Stomach (tissue), 19 donors: ENCODE measurements at places on chromosomes 16 and 17. TPM values are rescaled to one million over a fixed set of nuclear protein-coding genes. Genes with fewer than 3 reads are reported as not detected.
A peak's percentile ranks its signal among the peaks of the same experiment; 100 is the strongest.

- no peaks in the 10 kb centered on the region for H3K36me3 ChIP-seq
- H3K4me3 ChIP-seq = peak overlapping the region; percentile 50
- H3K27ac ChIP-seq = peak overlapping the region; percentile 98
- peak; percentile 87 for DNase-seq
- peaks cover 10% of the 10 kb centered on the region for H3K27me3 ChIP-seq
These were observed 20.1 kb downstream of the CD7 start for GRCh38 chr17:82297280-82297713.

Gene CDRT15
- total RNA-seq = not detected

Gene CA5A
- total RNA-seq = not detected

GRCh38 chr16:2079991-2080390 lies 32.2 kb downstream of the TSC2 start:
- no peaks in the 10 kb centered on the region for H3K27me3 ChIP-seq
- H3K4me3 ChIP-seq = no peak overlapping the region
- no peak for DNase-seq
- peaks cover 15% of the 10 kb centered on the region for H3K4me1 ChIP-seq
- H3K27ac ChIP-seq = no peak overlapping the region

DNA sequence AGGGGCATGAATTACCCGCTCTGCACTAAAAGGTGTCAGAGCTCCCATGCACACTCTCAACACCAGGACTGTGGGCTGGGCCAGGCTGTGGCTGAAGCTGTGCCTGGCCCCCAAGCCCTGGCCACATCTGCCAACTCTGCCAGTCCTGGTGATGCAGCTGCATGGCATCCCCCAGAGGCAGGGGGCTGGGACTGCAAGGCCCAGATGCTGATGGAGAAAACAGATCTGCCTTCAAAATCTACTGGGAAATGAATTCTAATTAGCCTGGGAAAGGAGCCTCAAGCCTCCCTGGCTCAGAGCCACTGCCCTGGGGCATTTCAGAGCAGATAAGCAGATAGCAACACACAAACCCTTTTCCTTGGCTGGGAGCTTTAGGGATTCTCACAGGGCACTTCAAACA lies 3.4 kb downstream of the CHST6 start:
- H3K4me1 ChIP-seq = peaks cover 16% of the 10 kb centered on the region
- no peak overlapping the region for H3K27ac ChIP-seq
- no peak overlapping the region for H3K4me3 ChIP-seq
- H3K27me3 ChIP-seq = no peaks in the 10 kb centered on the region

DNA sequence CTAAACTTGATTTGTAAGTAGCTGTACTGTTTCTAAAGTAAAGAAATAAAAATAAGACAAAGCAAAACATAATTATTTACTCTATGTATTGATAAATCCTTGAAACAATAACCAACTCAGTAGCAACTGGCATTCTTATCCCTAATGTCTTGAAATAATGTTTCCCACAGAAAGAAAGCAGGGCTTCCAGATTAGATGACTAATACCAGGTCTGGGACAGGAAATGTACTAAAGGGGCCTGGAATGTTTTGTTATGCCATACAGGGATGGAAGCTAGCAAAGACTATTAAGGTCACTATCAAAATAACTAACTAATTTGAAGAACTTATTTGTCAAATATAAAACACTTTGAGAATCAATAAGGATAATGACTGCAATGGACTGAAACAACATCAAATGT lies 82.1 kb downstream of the CFDP1 start:
- H3K27me3 ChIP-seq = no peaks in the 10 kb centered on the region
- H3K4me3 ChIP-seq = no peak overlapping the region
- no peak for DNase-seq
- peak overlapping the region; percentile 20 for H3K27ac ChIP-seq
- H3K36me3 ChIP-seq = no peaks in the 10 kb centered on the region
- no peaks in the 10 kb centered on the region for H3K4me1 ChIP-seq

Gene C1QL1
- 16.3 TPM for total RNA-seq

Gene ATP6V0C
- total RNA-seq = 112 TPM

Gene TIGD7
- total RNA-seq = not detected

GRCh38 chr16:54462771-54463170 lies 176.2 kb upstream of the IRX3 start:
- H3K36me3 ChIP-seq = no peaks in the 10 kb centered on the region
- no peak overlapping the region for H3K4me3 ChIP-seq
- H3K4me1 ChIP-seq = no peaks in the 10 kb centered on the region

Gene NAGS
- total RNA-seq = 0.58 TPM

Gene KRTAP3-2
- not detected for total RNA-seq

- H3K36me3 ChIP-seq = no peaks in the 10 kb centered on the region
- no peak overlapping the region for H3K4me3 ChIP-seq
- DNase-seq = no peak
- no peaks in the 10 kb centered on the region for H3K27me3 ChIP-seq
- H3K27ac ChIP-seq = no peak overlapping the region
- no peaks in the 10 kb centered on the region for H3K4me1 ChIP-seq
These were observed 32.5 kb downstream of the ABCC12 start for GRCh38 chr16:48123104-48123788.

Gene HSPB9
- not detected for total RNA-seq

DNA sequence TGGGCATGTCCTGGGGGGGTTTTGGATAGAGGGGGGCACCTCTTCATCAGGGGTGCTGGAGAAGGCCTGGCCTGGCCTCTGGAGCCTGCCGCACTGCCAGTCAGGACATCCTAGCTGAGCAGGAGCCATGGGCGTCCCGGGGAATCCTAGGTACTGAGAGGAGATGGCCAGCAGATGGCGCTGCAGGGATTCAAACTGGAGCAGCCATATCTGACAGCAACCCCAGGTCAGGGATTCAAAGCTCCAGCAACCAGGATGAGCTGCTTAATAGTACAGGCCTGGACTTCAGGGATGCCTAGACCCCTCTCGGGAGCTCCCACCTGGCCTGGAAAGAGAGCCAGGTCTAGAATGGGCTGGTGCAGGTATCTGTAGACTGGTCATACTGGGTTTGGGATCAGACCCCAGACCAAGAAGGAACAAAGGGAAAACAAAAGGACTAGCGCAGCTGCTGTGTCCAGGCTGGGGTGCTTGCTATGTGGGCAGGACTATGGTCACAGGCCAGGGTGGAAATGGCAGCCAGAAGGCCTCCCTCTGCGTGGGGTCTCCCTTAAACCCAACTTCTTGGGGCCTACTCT lies 306.9 kb upstream of the RBFOX1 start:
- no peak overlapping the region for H3K27ac ChIP-seq
- H3K27me3 ChIP-seq = no peaks in the 10 kb centered on the region
- H3K36me3 ChIP-seq = no peaks in the 10 kb centered on the region
- H3K4me3 ChIP-seq = no peak overlapping the region

DNA sequence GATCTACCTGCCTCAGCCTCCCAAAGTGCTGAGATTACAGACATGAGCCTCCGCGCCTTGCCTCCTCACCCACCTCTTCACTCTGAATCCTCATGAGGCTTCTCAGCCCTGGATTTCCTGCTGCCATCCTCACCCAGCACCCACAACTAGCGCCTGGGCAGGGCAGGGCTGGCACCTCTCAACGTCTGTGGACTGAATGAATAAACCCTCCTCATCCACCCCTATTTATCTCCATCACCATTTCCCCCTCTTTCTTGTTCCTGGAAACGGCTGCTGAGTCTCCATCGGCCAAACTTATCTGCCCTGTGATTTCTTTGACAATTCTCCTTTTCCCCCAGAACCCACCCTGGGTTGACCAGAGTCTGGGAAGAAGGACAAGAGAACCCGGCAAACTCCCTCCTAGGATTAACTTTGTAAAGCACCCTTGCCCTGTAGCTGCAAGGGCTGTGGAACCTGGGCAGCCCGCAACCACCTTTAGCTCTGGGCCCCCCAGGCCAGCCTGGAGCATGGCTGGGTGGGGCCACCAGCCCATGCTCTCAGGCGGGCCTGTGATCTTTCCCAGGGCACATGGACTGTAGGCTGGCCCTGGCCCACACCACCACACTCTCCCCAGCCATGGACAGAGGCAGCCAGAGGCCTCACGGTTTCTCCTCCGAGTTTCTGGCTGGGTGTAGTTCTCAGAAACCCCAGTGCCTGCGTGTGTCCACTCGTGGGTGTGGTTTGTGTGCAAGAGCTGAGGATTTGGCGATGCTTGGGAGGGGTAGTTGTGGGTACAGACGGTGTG lies 2.4 kb downstream of the SPN start:
- H3K27ac ChIP-seq = no peak overlapping the region
- no peaks in the 10 kb centered on the region for H3K36me3 ChIP-seq
- DNase-seq = no peak
- no peaks in the 10 kb centered on the region for H3K27me3 ChIP-seq
- peak overlapping the region; percentile 41 for H3K4me3 ChIP-seq

DNA sequence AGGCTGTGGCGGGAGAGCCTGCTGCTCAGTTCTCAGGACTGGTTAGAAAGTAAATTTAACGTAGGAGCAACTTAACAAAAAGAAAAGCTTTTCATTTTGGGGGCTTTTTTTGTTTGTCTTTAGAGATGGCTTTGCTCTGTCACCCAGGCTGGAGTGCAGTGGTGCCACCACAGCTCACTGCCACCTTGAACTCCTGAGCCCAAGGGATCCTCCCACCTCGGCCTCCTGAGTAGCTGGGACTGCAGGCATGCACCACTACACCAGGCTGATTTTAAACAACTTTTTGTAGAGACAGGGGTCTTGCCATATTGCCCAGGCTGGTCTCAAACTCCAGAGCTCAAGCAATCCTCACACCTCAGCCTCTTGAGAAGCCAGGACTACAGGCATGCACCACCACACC lies 205.0 kb downstream of the RPTOR start:
- H3K4me1 ChIP-seq = peaks cover 17% of the 10 kb centered on the region
- H3K27ac ChIP-seq = no peak overlapping the region
- no peaks in the 10 kb centered on the region for H3K27me3 ChIP-seq
- H3K4me3 ChIP-seq = no peak overlapping the region
- DNase-seq = no peak
- peaks cover 10% of the 10 kb centered on the region for H3K36me3 ChIP-seq

DNA sequence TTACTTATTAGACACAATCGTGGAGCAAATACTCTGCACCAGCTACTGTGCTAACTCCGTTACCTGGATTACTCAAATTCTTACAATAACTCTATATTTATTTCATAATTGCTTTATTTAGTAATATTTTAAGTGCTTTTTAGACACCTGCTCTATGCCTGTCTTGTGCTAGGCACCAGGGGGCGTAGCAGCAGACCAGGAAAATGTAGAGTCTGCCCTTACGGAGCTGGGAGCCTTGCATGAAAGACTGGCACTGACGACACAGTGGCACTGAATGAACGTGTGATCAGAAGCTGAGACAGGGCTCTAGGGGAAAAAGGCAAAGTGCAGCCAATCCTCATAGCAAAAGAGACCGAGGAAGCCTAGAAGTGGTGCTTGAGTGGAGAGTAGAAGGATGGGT lies 486.5 kb downstream of the CDH13 start:
- DNase-seq = no peak
- H3K36me3 ChIP-seq = no peaks in the 10 kb centered on the region
- H3K4me3 ChIP-seq = no peak overlapping the region
- no peaks in the 10 kb centered on the region for H3K4me1 ChIP-seq
- peaks cover 27% of the 10 kb centered on the region for H3K27me3 ChIP-seq
- no peak overlapping the region for H3K27ac ChIP-seq

GRCh38 chr17:18946536-18946935 lies 5.4 kb upstream of the SLC5A10 start:
- no peaks in the 10 kb centered on the region for H3K4me1 ChIP-seq
- no peak overlapping the region for H3K4me3 ChIP-seq
- H3K36me3 ChIP-seq = no peaks in the 10 kb centered on the region

DNA sequence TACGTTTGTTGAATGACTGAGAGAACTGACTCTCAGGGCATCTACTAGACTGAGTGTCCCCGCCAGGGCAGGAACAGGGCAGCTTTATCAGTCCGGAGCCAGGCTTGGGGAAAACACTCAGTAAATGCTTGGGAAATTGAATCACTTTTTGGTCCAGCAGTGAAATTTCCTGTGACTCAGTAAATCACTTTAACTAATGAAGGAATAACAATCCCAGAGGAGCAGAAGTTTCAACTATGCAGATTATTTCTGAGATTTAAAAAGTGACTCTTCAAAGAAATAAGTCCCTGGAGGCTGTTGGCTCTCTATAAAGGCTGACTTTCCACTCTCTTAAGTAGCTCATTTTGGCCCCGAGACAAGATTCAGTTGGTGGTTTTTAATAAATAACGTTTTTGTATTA lies 101.8 kb downstream of the FOXL1 start:
- no peaks in the 10 kb centered on the region for H3K36me3 ChIP-seq
- H3K4me3 ChIP-seq = no peak overlapping the region
- H3K27me3 ChIP-seq = peaks cover 4% of the 10 kb centered on the region
- no peak for DNase-seq

Gene CCL15
- total RNA-seq = not detected

DNA sequence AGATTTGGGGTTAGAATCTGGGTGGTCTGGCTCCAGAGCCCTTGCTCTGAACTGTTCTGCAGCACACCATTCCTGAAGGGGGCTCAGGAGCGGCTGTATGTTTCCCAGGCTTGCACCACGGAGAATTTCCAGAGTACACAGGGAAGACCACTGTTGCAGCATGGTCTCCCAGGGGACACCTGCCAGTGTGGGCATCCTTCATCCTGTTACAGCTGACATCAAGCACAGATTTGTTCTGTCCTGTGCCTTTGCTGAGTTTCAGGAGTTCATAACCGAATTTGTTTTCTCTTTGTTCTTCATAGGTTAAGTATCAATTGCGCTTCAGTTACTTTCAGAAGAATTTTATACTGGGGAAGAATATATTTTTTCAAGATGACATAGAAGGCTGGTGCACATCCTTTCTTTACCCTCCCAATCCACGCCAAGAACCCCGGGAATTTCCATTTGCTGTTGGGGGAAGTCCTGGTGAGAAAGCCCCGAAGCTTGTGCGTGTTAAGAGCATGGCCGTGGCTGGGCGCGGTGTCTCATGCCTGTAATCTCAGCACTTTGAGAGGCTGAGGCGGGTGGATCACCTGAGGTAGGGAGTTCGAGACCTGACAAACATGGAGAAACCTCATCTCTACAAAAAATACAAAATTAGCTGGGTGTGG lies 26.3 kb upstream of the ABCA3 start:
- no peaks in the 10 kb centered on the region for H3K36me3 ChIP-seq
- no peak overlapping the region for H3K4me3 ChIP-seq
- DNase-seq = no peak
- H3K27me3 ChIP-seq = no peaks in the 10 kb centered on the region
- H3K27ac ChIP-seq = no peak overlapping the region
- H3K4me1 ChIP-seq = no peaks in the 10 kb centered on the region

- H3K27me3 ChIP-seq = no peaks in the 10 kb centered on the region
- H3K36me3 ChIP-seq = no peaks in the 10 kb centered on the region
- no peak overlapping the region for H3K27ac ChIP-seq
- DNase-seq = no peak
These were observed 158.6 kb upstream of the MYOCD start for GRCh38 chr17:12507026-12507595.

Gene TP53TG3B
- total RNA-seq = not detected
